ENCODE measurements at places on chromosomes 1 and 21. TPM values are rescaled to one million over a fixed set of nuclear protein-coding genes. Genes with fewer than 3 reads are reported as not detected.

BMP8B gene
- total RNA-seq: 40.2 TPM

PTPN14 gene
- total RNA-seq: 85.9 TPM

NPR1 gene
- total RNA-seq: 34.1 TPM

SPRR2G gene
- not detected for total RNA-seq

CAMK1G gene
- 0.18 TPM for total RNA-seq

FRRS1 gene
- total RNA-seq: 6.4 TPM

CACNA1S gene
- total RNA-seq: not detected
